ENCODE measurements at places on chromosomes 11 and 22.
A peak's percentile ranks its signal among the peaks of the same experiment; 100 is the strongest.

DNA sequence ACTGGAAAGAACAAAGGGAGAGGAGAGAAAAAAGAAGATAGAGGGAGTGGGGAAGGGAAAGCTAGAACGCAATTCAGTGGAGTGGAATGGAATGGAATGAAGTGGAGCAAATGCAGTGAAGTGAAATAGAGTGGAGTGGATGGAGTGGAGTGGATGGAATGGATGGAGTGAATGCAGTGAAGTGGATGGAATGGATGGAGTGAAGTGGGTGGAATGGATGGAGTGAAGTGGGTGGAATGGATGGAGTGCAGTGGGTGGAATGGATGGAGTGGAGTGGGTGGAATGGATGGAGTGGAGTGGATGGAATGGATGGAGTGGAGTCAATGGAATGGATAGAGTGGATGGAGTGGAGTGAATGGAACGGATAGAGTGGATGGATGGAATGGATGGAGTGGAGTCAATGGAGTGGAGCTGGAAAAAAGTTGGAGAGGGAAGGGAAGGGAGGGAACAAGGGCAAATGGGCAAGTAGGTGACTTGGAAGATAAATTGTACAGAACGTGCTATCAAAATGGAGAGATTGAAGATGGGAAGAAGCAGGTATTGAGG lies 13.9 kb downstream of the IFITM10 start:
- no peak for DNase-seq

DNA sequence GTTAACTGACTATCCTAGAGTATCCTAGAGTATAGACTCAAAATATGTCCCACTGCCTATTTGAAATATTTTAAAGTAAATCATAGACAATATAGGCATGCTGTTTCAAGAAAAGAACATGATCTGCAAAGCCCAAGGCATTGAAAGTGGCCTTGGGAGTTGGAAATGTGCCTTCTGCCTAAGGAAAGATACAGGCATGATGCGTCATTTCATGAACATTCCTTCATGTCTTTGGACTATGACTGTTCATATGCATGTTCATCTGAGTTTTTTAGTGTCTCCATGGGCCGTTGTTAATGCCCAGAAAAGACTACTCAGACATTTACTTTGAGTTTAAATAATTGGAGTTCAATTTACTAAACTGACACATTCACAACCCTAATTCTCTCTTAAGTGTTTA lies 69.7 kb upstream of the PRDM11 start:
- no peak for DNase-seq

DNA sequence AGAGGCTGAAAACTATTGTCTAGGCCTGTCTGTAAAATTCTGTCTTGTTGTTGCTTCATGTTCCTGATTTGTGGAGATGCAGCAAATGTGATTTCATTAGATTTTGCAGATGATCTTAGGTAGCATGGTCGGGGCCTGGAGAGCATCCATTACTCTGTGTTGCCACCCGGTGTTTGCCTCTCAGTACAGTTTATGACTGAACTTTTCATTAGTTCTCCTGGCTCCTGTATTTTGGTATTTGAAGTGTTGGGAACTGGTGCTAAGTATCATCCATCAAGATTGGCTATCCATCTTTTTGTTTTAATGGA lies 7.7 kb downstream of the YWHAH start:
- DNase-seq, result no peak

GRCh38 chr22:37165940-37166674 lies 16.4 kb upstream of the IL2RB start:
- no peak for DNase-seq

GRCh38 chr11:67356387-67356863 lies 3.1 kb upstream of the POLD4 start:
- DNase-seq, result no peak

- DNase-seq, result no peak
These were observed 19.9 kb downstream of the TRAF6 start for GRCh38 chr11:36490026-36490806.

DNA sequence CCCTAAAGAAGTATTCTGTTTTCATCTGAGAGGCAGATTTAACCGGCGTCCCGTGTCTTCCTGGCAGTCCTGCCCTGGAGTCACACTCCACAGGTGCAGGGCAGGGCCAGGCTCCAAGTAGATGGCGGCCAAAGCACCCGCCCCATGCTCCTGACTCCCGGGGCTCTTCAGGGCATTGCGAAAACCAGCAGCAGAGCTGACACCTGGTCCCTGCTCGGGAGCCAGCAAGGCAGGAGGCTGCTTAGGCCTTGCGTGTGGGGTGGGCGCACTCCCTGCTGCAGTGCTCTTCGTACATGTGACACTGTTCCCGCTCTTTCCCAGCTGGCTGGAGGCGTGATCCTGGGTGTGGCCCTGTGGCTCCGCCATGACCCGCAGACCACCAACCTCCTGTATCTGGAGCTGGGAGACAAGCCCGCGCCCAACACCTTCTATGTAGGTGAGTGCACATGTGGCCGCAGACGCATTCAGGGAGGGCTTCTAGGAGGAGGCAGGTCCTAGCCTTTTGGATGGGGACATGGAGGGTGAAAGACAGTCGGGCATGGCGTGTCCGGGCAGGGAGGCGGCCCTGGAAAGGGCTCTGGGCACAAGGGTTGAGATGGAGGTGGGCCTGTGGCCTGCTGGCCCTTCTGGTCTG lies 10.3 kb upstream of the TSSC4 start:
- no peak for DNase-seq

- peak; percentile 70 for DNase-seq
These were observed 126.1 kb downstream of the BRD1 start for GRCh38 chr22:49701380-49702067.

DNA sequence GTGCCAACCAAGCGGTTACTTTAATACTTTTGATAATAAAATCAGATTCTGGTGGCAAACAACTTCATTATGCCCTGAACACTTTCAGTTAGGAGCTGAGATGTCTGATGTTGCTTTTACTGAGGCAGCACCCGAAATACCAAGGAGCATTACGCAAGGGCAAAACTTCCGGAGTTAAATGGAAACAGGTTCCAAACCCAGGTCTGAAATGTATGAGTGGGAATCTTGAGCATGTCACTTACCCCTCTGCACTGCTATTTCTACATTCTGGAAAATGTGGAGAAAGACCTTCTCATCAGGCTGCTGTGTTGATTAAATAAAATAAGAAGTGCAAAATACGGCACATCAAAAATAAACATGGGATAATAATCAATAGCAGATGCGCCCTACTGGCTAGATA lies 315.1 kb downstream of the LARGE1 start:
- no peak for DNase-seq

All from ELF-1 (cell line).